ENCODE measurements at places on chromosomes 1 and 21. TPM values are rescaled to one million over a fixed set of nuclear protein-coding genes. Genes with fewer than 3 reads are reported as not detected.

- no peaks in the 10 kb centered on the region for H3K36me3 ChIP-seq
- H3K4me3 ChIP-seq: no peak overlapping the region
- H3K27me3 ChIP-seq: peaks cover 28% of the 10 kb centered on the region
- H3K4me1 ChIP-seq: no peaks in the 10 kb centered on the region
- no peak overlapping the region for H3K27ac ChIP-seq
Observed at GRCh38 chr1:218349348-218350034, 4.4 kb downstream of the TGFB2 start.

DNA sequence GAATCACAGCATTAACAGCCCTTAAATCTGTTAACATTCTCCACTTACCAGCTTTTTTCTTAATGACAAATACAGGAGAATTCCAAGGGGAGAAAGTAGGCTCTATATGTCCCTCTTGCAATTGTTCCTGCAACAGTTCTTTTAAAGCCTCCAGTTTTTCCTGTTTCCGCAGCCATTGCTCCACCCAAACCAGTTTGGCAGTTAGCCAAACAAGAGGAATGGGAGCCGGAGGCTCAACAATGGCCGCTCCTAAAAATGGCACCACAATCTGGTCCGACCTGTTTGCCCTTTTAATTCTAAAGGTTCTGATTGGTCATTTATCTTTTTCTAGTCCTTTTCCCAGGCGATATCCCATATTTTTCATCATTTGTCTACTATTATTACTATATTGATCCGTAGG, 14.0 kb upstream of the L1TD1 start:
- H3K4me3 ChIP-seq: no peak overlapping the region
- H3K27me3 ChIP-seq: no peaks in the 10 kb centered on the region
- no peak overlapping the region for H3K27ac ChIP-seq
- H3K36me3 ChIP-seq: no peaks in the 10 kb centered on the region

The CASQ2 gene
- total RNA-seq: not detected

The KCNK2 gene
- total RNA-seq: 0.50 TPM

DNA sequence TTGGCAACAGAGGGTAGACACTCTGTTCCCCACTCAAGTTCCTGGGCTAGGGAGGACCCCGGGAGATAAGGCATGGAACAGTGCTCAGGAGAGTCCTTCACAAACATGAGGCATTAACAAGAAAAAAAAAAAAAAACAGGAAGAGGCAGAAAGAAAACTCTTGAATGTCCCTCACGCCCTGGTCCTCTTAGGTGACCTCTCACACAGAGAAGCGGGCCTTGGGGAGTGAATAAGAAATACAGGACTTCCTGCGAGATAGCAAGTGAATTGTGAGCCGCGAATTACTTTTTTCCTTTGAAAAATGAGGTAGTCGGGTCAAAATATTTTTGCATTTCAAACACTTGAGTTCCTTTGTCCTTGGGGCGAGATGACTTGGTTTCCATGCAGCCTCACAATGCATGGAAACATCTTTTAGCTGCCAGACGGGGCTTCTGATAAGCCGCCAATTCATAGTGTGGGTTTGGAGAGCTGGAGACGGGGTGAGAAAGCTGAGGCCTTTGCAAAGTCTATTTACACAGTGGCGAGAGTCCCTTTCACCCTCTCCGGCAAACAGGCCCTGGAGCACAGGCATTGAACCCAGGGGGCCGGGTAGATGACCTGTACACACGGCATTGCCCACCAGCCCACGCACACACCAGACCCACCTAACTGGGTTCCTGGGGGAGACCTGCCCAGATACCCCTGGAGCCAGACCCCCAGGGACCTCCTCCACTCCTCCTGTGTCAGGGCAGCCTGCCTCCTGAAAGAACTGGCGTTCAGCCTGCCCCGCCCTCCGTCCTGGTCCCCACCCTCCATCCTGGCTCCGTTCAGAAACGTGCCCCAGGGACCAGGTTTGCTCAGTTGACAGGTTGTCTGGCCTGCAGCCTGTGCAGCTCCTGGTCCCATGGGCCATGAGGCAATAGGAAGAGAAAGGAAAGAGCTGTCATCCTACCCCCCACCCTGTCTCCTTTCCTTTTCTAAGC, 192.3 kb downstream of the PRDM16 start:
- no peaks in the 10 kb centered on the region for H3K36me3 ChIP-seq
- peaks cover 18% of the 10 kb centered on the region for H3K4me1 ChIP-seq
- no peak for DNase-seq
- H3K4me3 ChIP-seq: no peak overlapping the region
- no peak overlapping the region for H3K27ac ChIP-seq
- H3K27me3 ChIP-seq: no peaks in the 10 kb centered on the region

The GRHL3 gene
- total RNA-seq: 1.1 TPM

GRCh38 chr1:77430966-77431690, 149.3 kb downstream of the AK5 start:
- DNase-seq: no peak
- no peaks in the 10 kb centered on the region for H3K36me3 ChIP-seq
- no peak overlapping the region for H3K4me3 ChIP-seq
- H3K27ac ChIP-seq: no peak overlapping the region
- no peaks in the 10 kb centered on the region for H3K4me1 ChIP-seq
- no peaks in the 10 kb centered on the region for H3K27me3 ChIP-seq

- no peaks in the 10 kb centered on the region for H3K27me3 ChIP-seq
- DNase-seq: no peak
- H3K36me3 ChIP-seq: no peaks in the 10 kb centered on the region
Observed at GRCh38 chr1:16433030-16433429, 4.2 kb downstream of the SPATA21 start.

- peak within 1 kb of the TSS; percentile 48 for H3K4me3 ChIP-seq
- H3K27me3 ChIP-seq: peaks cover 100% of the 10 kb centered on the region
- DNase-seq: peak; percentile 83
- H3K4me1 ChIP-seq: peaks cover 48% of the 10 kb centered on the region
- no peak within 1 kb of the TSS for H3K27ac ChIP-seq
Observed at GRCh38 chr21:36698981-36699545, at the start of gene SIM2. TSS of gene SIM2 (plus strand) at chr21:36699115. CDS start at chr21:36699747, 632 bp downstream.

- H3K4me1 ChIP-seq: peaks cover 10% of the 10 kb centered on the region
- no peaks in the 10 kb centered on the region for H3K27me3 ChIP-seq
- DNase-seq: peak; percentile 67
- no peak overlapping the region for H3K27ac ChIP-seq
Observed at GRCh38 chr1:67535474-67535873, 105.3 kb upstream of the SERBP1 start.

The RNF186 gene
- total RNA-seq: not detected

The LRRC53 gene
- total RNA-seq: not detected

DNA sequence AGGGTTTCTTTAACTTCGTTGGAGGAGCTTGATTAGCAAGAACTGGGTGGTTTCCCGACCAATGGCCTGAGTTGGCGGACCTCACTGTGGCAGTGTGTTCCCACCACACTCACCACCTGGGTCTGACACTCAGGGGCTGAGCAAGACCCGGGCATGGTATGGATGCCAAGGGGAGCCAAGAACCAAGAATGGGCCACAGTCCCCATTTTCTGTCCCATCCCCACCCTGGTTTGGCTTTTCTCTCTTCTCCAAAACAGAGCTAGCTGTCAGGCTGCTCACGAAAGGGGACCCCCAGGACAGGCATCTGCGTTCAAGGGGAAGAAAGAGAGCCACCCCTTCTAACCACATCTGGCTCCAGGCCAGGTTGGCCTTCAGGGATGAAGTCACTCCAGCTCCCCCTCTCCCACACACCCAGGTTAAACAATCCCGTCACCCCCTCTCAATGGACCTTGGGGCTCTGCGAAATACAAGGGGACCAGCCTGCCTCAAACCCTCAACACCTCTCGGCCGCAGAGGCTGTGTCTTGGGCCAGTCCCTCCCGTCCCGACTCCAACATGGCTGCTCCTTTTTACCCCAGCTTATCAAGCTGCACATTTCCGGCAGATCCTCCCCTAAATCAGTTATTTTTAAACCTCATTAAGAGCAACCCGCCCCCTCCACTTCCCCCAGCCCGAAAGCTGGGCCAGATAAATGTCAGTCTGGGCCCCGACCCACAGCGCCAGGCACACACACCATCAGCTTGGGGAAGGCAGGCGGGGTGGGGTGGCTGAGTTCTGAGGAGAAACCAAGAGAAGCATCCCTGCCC, 3.4 kb downstream of the TAGLN2 start:
- H3K4me3 ChIP-seq: no peak overlapping the region

DNA sequence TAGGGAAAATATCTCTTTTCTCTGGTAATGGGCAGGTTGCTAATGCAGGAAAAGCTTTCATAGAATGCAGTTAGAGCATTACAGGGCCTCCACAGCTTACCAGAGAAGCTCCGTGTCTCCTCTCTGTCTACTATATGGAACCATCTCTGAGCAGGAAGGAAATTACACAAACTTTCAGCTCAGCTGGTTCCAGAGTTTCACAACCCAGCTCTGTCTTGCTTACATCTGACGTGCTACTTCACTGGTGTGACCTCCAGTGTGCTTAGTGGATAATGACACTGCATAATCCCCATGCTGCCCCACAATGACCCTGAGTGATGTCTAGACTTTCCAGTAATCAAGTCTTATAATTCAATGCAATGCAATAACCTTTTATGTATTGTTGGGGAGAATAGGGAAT, 4.3 kb upstream of the FGGY start:
- H3K4me3 ChIP-seq: no peak overlapping the region
- no peak for DNase-seq
- H3K27me3 ChIP-seq: peaks cover 12% of the 10 kb centered on the region
- H3K27ac ChIP-seq: no peak overlapping the region
- H3K4me1 ChIP-seq: peaks cover 6% of the 10 kb centered on the region
- no peaks in the 10 kb centered on the region for H3K36me3 ChIP-seq

- no peaks in the 10 kb centered on the region for H3K27me3 ChIP-seq
- no peak for DNase-seq
- no peak overlapping the region for H3K27ac ChIP-seq
- H3K4me3 ChIP-seq: no peak overlapping the region
Observed at GRCh38 chr1:110482662-110483307, 31.8 kb downstream of the PROK1 start.

DNA sequence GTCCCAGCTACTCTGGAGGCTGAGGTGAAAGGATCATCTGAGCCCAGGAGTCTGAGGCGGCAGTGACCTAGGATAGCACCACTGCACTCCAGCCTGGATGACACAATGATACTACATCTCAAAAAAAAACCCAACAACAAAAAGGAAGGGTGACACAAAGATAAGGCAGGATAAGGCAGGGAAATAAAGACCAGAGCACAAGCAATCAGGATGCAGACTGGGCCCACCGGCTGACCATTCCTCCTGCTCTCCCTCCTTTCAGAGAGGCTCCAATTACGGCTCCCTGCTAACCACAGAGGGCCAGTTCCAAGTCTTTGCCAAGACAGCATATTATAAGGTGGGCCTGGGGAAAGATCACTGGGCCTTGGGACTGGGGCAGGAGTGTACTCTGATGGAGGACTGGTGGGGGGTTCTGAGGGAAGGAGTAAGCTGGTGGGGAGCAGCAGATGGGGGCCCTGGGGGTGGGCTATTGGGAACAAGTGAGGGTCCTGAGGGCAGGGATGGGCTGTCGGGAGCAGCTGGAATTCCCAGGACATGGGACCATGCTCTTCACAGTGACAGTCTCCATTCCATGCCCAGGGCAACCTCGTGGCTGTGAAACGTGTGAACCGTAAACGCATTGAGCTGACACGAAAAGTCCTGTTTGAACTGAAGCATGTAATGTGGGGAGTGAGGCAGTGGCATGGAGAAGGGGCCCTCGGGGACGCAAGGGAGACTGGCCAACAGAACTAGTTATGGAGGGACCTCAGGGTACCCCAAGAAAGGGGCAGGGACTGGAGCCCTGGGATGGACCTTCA, 7.3 kb downstream of the NPR1 start:
- H3K36me3 ChIP-seq: no peaks in the 10 kb centered on the region
- H3K4me3 ChIP-seq: no peak overlapping the region
- peak; percentile 38 for DNase-seq
- peaks cover 16% of the 10 kb centered on the region for H3K27me3 ChIP-seq
- H3K27ac ChIP-seq: no peak overlapping the region
